ENCODE measurements at places on chromosomes 3 and 15.

DNA sequence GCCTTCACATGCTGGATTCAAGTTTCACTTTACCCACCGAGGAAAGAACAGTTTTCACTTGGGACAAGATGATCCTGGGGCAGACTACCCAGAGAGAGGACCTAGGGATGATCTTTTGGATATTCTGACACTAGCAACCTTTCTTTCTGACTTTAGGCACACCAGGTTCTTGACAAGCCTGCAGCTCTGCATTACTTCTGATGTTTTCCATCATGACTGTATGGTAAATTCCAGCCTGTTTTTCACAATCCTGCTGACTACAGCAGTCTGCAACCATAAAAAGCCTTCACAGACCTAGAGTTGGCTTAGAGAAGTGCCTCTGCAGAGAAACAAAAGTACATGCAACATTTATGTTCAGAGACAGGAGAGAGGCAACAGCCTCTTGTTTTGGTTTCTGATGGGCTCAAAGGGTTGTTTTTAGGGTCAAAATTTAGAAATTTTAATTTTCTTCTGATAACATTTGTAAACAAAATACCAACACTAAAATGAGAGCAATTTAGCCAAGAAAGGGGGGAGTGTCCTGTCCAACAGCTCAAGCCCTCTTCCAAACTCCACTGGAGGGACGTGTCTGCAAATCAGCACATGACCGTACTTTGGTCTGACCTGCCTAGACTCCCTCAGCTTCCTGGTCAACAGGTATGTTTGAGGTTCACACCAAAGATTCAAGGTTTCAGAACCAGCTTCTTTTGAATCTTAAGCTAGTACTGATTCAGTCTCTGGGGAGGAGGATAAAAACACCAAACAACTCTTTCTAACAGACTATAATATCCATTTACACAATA is 799 bp downstream of the ABI3BP start:
- DNase-seq = no peak

DNA sequence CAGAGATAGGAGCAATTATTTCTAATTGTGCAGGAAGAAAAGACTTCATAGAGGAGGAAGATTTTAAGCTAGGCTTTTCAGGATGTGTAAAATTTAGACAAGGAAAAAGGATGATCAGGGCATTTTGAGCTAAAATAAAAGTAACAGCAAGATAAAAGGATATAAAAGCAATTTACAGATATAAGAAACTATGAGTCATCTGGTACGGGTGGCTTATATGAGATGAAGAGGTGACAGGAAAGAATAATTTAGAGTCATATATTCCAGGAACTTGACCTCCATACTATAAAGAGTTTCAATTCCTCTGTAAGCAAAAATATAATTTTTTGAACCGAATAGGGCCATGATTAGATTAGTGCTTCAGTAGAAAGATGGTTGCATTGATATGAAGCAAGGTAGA is 273.7 kb downstream of the RBMS3 start:
- DNase-seq = no peak

DNA sequence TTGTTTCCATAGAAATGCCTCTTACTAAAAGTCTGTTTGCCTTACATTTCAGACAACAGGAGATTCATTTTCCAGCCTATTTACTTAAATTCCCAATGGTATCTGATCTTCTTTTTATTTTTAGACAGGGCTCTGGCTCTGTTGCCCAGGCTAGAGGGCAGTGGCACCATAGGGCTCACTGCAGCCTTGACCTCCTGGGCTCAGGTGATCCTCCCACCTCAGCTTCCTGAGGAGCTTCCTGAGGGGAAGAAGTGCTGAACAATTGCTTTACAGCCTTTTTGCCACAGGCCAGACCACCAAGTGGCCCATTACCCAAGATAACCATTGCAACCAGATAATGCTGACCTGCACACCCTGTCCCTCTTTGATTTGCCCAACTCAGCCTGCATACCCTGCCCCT is 126.3 kb downstream of the PLCH1 start:
- no peak for DNase-seq

GRCh38 chr3:183490653-183491052 is 62.2 kb upstream of the MCF2L2 start:
- no peak for DNase-seq

DNA sequence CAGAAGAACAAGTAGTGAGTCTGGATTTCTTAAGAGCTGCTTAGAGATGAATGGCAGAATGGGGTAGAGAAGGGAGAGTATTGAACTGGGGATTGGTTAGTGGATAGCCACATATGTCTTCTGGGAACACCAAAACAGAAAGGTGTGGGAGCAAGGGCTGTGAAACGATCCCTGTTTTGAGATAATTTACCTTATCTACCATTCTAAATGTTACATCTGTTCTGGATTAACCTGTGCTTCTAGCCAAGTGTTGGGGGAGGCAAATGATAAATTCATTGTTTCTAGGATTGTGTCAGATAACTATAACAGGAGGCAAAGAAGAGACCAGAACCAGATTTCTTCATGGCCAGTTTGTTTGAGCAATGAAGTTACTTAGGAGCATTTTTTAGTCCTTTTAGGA is 8.4 kb downstream of the NR1D2 start:
- DNase-seq = no peak

GRCh38 chr3:131072845-131073244 is 46.2 kb downstream of the NEK11 start:
- no peak for DNase-seq

GRCh38 chr15:57112178-57112577 is 193.7 kb downstream of the TCF12 start:
- no peak for DNase-seq

DNA sequence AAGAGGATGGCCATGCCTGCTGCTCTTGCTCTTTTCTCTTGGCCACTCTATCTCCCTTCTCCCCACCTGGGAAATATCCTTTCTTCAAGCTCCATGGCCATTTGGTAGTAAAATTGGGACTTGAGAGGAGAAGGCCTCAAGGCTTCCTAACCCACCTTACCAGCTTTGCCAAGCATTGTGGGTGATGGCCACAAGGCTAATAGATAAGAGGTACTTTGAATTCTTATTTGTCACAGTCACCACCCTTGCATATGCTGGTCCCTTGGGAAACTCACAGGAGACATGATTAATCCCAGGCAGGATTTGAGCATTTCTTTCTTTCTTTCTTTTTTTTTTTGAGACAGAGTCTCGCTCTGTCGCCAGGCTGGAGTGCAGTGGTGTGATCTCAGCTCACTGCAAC is 37.2 kb downstream of the B3GNT5 start:
- no peak for DNase-seq

GRCh38 chr3:24069045-24069444 is 124.0 kb downstream of the NR1D2 start:
- DNase-seq = no peak

DNA sequence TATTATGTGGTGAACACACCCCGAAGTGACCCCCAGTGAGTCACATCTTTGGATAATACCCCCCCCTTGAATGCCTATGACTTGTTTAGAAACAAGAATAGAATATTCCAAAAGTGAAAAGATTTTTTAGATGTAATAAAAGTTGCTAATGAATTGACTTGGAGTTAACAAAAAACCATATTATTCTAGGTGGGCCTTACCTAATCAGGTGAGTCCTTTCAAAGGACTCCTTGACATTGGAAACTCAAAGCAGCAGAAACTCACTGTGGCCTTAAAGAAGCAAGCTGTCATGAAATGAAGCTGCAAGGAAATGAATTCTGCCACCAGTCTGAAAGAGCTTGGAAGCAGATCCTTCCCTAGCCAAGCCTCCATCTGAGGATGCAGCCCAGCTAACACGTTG is 10.9 kb upstream of the ISL2 start:
- no peak for DNase-seq

DNA sequence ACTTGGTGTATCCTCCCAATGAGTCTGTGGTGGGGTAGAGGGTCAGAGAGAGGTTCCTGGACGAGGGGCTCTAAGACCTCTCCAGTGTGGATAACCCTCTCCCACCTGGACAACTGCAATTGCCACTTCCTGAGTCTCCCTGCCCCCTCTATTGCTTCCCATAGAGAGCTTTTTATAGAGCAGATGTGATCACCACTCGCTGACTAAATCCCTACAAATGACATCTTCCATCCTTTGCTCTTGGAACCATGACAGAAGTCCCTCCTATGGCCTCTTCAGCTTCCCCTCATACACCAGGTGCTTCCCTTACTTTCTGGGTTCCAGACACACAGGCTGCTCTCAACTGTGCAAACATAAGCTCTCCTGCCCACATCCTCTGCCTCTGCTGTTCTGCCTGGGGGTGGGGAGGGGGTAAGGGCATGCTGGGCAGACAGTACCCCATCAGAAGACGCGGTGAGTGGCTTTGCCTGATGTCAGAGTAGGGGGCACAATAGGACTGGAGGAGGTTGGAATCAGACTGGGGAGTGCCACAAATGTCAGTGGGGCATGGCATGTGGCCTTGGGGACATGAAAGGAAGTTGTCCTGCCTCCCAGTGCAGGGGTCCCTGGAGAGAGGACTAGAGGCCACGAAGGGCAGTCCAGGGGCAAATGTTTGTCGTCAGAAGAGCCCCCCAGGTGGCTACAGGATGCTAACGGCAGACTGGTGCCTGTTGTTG is 15.2 kb downstream of the ITIH3 start:
- no peak for DNase-seq

DNA sequence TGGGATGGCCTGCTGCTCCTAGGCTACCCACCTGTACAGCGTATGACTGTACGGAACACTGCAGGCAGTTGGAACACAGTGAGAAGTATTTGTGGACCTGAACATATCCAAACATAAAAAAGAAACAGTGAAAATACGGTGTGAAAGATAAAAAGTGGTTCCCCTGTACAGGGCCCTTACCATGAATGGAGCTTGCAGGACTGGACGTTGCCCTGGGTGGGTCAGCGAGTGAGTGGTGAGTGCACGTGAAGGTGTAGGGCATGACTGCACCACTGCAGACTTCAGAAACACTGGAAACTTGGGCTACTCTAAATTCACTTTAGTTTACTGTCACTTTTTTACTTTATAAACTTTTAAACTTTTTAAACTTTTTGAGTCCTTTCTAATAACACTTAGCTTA is 71.2 kb upstream of the SLC6A6 start:
- DNase-seq = no peak

GRCh38 chr3:101262393-101263240 is 57.8 kb downstream of the IMPG2 start:
- no peak for DNase-seq

DNA sequence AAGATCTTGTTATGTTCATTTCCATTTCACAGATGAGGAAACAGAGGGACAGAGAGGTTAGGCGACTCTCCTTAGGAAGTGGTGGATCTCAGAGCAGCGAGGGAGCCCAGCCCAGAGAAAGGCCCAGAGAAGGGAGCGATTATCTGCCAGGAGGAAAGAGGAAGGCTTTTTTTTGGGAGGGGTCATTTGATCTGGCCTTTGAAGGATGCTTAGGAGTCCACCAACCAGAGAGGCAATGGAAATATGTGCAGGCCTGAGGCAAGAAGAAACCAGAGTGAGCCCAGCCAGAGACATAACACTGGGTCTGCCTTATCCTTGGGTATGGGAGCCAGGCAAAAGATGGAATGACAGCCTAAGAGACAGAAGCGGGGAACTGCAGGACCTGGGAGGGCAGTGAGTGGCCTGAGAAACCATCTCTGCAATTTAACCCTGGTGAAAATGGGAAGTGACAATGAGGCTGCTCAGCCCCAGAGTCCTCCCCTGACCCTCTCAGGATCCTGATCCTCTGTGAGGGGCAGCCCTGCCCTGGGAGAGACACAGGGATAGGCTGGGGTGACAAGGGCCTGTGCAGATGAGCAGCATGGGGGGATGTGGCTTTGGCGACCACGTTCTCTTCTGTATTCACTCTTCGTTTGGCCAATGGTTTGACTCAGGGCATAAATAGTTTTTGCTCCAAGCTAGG is 163.2 kb downstream of the WNT7A start:
- no peak for DNase-seq

DNA sequence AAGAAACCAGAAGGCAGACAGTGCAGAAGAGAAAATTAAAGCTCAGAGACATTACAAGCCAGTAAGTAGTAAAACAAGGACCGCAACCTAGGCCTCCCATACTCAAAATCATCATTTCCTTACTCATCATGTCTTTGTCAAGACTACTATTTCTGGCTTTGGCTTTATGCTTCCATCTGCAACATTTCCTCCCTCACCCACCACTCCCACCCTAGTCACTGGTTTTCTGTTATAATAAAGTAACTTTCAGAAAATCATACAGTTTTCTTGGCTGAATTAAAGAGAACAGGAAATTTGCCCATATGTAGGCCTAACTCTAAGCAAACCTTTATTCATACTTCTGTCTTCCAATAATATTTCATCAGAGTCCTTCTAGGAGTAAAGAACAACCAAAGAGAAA is 247.6 kb upstream of the RORA start:
- no peak for DNase-seq

GRCh38 chr3:71488391-71488809 is 95.1 kb downstream of the FOXP1 start:
- no peak for DNase-seq

GRCh38 chr3:140298569-140299070 is 363.6 kb downstream of the CLSTN2 start:
- no peak for DNase-seq

DNA sequence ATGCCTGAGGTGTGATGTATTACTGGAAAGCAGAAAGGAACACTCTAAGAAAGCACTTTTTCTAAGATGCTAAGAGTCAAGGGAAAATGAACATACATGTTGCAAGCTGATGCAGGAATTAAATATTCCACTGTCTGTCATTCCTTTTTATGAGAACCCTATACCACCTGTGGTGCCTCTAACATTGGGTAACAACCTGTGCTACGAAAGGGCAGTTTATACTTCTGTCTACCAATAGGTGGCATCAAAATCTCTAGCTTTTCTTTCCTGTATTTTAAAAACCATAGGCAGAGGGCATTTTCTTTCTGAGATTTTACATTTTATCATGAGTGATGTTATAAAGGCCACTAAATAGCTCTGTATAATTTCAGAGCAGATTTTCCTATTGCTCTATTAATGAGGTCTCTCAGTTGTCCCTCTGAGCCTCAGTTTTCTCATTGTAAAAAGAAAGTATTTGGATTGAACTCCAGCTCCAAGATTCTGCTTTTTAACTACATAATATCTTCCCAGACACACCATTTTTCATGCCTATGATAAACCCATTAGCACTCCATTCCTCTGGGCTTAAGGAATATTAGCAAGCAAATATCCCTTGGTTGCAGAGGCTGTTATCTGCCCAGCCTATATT is 3.5 kb upstream of the CPNE4 start:
- no peak for DNase-seq

DNA sequence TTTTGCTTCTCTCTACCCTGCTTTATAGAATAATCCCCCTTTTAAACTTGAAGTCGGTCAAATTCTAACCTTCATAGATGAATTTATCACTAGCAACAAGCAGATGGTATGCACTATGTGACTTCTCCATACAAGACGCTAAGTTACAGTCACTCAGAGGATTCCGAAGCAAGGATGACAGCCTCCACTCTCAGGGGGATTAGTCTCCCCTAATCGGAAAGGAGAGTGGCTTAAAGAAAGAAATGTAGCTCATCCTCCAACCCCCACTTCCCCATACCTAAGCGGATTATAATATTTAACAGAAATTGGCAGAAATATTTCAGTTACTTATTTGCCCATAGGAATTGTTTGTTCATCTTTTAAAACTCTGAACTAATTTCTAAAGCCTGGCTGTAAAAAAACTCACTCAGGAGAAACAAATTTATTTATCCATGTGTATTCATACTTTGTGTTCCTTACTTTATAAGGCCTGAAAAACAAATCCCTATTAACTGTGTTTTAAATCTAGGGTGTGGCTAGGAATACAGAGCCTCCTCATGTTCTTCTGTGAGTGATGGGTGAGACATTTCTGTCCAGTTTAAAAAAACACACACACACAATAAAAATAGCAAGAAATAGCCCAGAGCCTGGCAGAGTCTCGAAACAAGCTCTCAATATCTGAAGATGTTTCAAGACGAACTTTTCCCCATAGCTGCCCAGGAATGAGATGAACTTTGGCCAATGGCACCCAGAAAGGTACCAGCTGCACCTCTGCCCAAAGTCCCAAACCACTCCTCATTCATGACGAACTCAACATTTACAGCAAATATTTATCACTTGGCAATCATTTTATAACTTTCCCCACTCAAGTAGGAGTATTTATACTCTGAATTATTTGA is 18.7 kb downstream of the SIAH2 start:
- DNase-seq = no peak
